ENCODE measurements at places on chromosomes 7 and 10. TPM values are rescaled to one million over a fixed set of nuclear protein-coding genes. Genes with fewer than 3 reads are reported as not detected.

The TMEM140 gene
- 42.9 TPM for total RNA-seq

The CLEC5A gene
- total RNA-seq, result 0.41 TPM

The POLL gene
- 28.9 TPM for total RNA-seq

The HOXA13 gene
- total RNA-seq, result not detected

The EGR2 gene
- total RNA-seq, result 2.7 TPM

The TMEM229A gene
- total RNA-seq, result 0.33 TPM

The NME8 gene
- 1.0 TPM for total RNA-seq

The GPR85 gene
- total RNA-seq, result 6.9 TPM

- H3K27ac ChIP-seq, result no peak overlapping the region
- peaks cover 30% of the 10 kb centered on the region for H3K4me1 ChIP-seq
- H3K27me3 ChIP-seq, result no peaks in the 10 kb centered on the region
- no peak overlapping the region for H3K4me3 ChIP-seq
- DNase-seq, result no peak
These were observed 5.0 kb upstream of the PRKAR1B start for GRCh38 chr7:732094-732541.

DNA sequence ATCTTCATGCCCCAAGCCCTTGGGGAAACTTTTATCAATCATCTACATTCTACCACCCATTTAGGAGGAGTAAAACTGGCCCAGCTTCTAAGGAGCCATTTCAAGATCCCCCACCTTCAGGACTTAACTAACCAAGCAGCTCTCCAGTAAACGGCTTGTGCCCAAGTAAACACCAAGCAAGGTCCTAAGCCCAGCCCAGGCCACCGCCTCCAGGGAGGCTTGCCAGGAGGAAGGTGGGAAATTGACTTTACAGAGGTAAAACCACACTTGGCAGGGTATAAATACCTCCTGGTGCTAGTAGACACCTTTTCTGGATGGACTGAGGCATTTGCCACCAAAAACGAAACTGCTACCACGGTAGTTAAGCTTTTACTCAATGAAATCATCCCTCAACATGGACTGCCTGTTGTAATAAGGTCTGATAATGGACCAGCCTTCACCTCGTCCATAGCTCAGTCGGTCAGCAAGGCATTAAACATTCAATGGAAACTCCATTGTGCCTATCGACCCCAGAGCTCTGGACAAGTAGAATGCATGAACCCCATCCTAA, 5.6 kb downstream of the AKR1B15 start:
- DNase-seq, result no peak
- H3K4me1 ChIP-seq, result no peaks in the 10 kb centered on the region
- no peak overlapping the region for H3K27ac ChIP-seq
- no peaks in the 10 kb centered on the region for H3K27me3 ChIP-seq
- H3K4me3 ChIP-seq, result no peak overlapping the region
- no peaks in the 10 kb centered on the region for H3K36me3 ChIP-seq

GRCh38 chr10:103350517-103351260, at the start of gene PCGF6:
PCGF6 (minus strand) TSS chr10:103351140; CDS start chr10:103351066, 74 bp downstream.
- DNase-seq, result peak; percentile 91
- H3K36me3 ChIP-seq, result peaks cover 4% of the 10 kb centered on the region
- H3K4me3 ChIP-seq, result peak within 1 kb of the TSS; percentile 80
- peak within 1 kb of the TSS; percentile 55 for H3K27ac ChIP-seq

DNA sequence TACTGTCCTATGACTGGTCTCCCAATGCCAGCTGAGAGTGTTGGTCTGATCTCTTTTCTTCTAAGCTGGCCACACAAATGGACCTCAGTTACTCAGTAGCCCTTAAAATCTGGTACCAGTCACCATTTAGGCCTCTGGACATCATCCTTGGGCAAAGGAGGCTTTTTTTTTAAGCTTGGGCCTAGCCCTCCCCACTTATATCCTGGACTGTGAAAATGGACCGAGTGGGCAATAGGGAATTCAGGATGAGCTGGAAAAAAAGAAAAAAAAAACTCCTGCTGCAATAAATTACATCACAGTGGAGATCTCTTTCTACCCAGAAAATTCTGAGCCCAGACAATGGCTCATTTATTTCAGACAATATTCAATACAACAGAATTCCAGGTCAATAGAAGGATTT, 68.4 kb downstream of the PARP12 start:
- DNase-seq, result no peak
- no peak overlapping the region for H3K27ac ChIP-seq
- H3K4me1 ChIP-seq, result no peaks in the 10 kb centered on the region
- H3K27me3 ChIP-seq, result no peaks in the 10 kb centered on the region

- H3K27me3 ChIP-seq, result peaks cover 15% of the 10 kb centered on the region
- no peaks in the 10 kb centered on the region for H3K4me1 ChIP-seq
- no peak for DNase-seq
- no peak overlapping the region for H3K27ac ChIP-seq
- H3K4me3 ChIP-seq, result no peak overlapping the region
These were observed 12.2 kb downstream of the DOCK4 start for GRCh38 chr7:112193915-112194502.

DNA sequence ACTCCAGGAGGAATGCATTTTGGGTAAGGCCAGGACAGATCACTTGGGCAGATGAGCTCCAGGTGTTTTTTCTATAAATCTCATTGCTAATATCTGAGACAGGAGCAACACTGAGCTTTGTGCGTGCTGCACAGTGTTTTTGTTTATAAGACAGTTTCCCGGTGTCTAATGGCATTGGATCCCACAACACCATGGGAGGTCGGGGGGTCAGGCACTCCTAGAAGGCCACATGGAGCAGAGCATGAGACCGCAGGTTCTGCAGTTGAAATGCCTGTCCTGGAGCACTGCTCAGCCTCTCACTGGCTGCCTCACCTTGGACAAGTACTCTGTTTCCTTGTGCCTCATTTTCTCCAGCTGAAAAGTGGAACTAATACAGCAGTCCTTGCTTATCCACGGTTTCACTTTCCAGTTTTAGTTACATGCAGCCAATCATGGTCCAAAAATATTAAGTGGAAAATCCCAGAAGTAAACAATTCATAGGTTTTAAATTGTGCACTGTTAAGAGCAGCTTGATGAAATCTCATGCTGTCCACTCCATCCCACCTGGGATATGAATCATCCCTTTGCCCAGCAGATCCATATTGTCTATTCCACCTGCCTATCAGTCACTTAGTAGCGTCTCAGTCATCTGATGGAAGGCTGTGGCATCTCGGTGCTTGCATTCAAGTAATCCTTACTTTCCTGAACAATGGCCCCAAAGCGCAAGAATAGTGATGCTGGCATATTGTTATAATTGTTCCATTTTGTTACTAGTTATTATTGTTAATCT, 35.2 kb downstream of the ATXN7L1 start:
- H3K27ac ChIP-seq, result no peak overlapping the region
- no peak for DNase-seq
- H3K36me3 ChIP-seq, result no peaks in the 10 kb centered on the region
- no peaks in the 10 kb centered on the region for H3K4me1 ChIP-seq

DNA sequence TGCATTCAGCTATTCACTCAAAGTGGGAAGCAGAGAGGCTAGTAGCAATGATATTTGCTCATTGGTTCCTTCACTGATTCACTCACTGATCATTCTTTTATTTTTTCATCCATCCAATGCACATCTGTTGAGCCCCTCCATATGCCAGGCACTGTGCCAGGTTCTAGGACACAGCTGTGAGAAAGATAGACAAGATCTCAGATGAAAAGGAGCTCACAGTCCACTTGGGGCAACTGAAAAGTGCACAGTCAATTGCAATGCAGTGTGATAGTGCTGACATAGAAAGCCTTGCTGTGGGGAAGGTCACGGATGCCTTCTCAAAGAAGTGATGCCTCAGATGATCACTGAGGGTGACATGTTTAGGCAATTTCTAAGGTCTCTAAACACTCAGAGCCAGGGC, 262.3 kb downstream of the PTEN start:
- H3K4me3 ChIP-seq, result no peak overlapping the region
- peaks cover 5% of the 10 kb centered on the region for H3K4me1 ChIP-seq
- H3K27ac ChIP-seq, result no peak overlapping the region
- no peak for DNase-seq

GRCh38 chr7:149293338-149293737, 31.3 kb downstream of the ZNF783 start:
- H3K4me1 ChIP-seq, result no peaks in the 10 kb centered on the region
- DNase-seq, result no peak
- no peak overlapping the region for H3K4me3 ChIP-seq
- H3K27me3 ChIP-seq, result no peaks in the 10 kb centered on the region
- no peak overlapping the region for H3K27ac ChIP-seq

- H3K4me3 ChIP-seq, result no peak overlapping the region
- no peak overlapping the region for H3K27ac ChIP-seq
- no peaks in the 10 kb centered on the region for H3K36me3 ChIP-seq
- H3K4me1 ChIP-seq, result no peaks in the 10 kb centered on the region
- no peak for DNase-seq
- H3K27me3 ChIP-seq, result no peaks in the 10 kb centered on the region
These were observed 188.5 kb downstream of the TMEM178B start for GRCh38 chr7:141262101-141263090.

- no peak for DNase-seq
- H3K27me3 ChIP-seq, result no peaks in the 10 kb centered on the region
- H3K4me1 ChIP-seq, result no peaks in the 10 kb centered on the region
These were observed 61.6 kb downstream of the CYTH3 start for GRCh38 chr7:6210621-6211372.
